ENCODE measurements at places on chromosomes 3 and 15.

GRCh38 chr15:76195506-76196268, 115.6 kb downstream of the ETFA start:
- DNase-seq, result no peak
- H3K36me3 ChIP-seq, result no peaks in the 10 kb centered on the region
- peaks cover 10% of the 10 kb centered on the region for H3K4me1 ChIP-seq
- H3K27me3 ChIP-seq, result peaks cover 3% of the 10 kb centered on the region

DNA sequence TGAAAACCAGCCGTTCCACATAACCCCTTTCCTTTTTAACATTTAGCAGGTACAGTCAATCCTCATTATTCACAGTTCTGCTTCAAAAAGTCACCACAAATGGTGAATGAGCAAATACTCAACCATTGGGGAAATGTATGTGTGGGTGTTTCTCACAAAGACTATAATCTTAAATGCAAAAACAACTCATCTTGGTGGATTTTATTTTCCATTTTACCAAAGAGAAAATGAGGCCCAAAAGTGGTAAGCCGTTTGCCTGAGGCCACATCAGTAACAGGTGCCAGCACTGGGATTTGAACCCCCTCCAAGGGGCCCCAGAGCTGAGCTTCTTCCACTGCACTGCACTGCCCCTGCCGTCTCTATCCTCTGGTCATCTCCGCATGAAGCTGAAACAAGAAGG, 208.8 kb downstream of the OSBPL10 start:
- no peaks in the 10 kb centered on the region for H3K36me3 ChIP-seq
- no peak for DNase-seq
- H3K27me3 ChIP-seq, result no peaks in the 10 kb centered on the region
- H3K27ac ChIP-seq, result no peak overlapping the region

- peaks cover 17% of the 10 kb centered on the region for H3K4me1 ChIP-seq
- H3K4me3 ChIP-seq, result peak overlapping the region; percentile 5
- peak; percentile 34 for DNase-seq
- H3K27me3 ChIP-seq, result peaks cover 11% of the 10 kb centered on the region
- no peaks in the 10 kb centered on the region for H3K36me3 ChIP-seq
Observed at GRCh38 chr3:122233101-122233952, 49.9 kb downstream of the CASR start.

- no peak for DNase-seq
- no peaks in the 10 kb centered on the region for H3K36me3 ChIP-seq
- peaks cover 7% of the 10 kb centered on the region for H3K4me1 ChIP-seq
- peaks cover 6% of the 10 kb centered on the region for H3K27me3 ChIP-seq
- H3K27ac ChIP-seq, result no peak overlapping the region
Observed at GRCh38 chr15:34213690-34214089, 3.8 kb upstream of the KATNBL1 start.

GRCh38 chr3:194312186-194312742, 38.9 kb downstream of the CPN2 start:
- peaks cover 58% of the 10 kb centered on the region for H3K4me1 ChIP-seq
- no peaks in the 10 kb centered on the region for H3K36me3 ChIP-seq
- H3K27me3 ChIP-seq, result peaks cover 55% of the 10 kb centered on the region
- no peak overlapping the region for H3K4me3 ChIP-seq
- no peak for DNase-seq

GRCh38 chr3:172550347-172550943, 27.2 kb upstream of the TNFSF10 start:
- peaks cover 12% of the 10 kb centered on the region for H3K36me3 ChIP-seq
- H3K4me3 ChIP-seq, result no peak overlapping the region
